Adrenal gland (tissue), 19 donors: ENCODE measurements at places on chromosomes 4 and X. TPM values are rescaled to one million over a fixed set of nuclear protein-coding genes. Genes with fewer than 3 reads are reported as not detected.

The HTN3 gene
- not detected for total RNA-seq

The FGFRL1 gene
- 132 TPM for total RNA-seq

The MAGEA1 gene
- not detected for total RNA-seq

- no peak overlapping the region for H3K4me3 ChIP-seq
- H3K27me3 ChIP-seq = no peaks in the 10 kb centered on the region
- H3K27ac ChIP-seq = no peak overlapping the region
Observed at GRCh38 chr4:86044593-86044985, 315.3 kb downstream of the MAPK10 start.

- DNase-seq = no peak
- no peaks in the 10 kb centered on the region for H3K27me3 ChIP-seq
- H3K27ac ChIP-seq = no peak overlapping the region
Observed at GRCh38 chr4:102163404-102164140, 181.7 kb downstream of the SLC39A8 start.
